Right renal cortex interstitium (tissue), 3 donors: ENCODE measurements at places on chromosomes 5 and 9. TPM values are rescaled to one million over a fixed set of nuclear protein-coding genes. Genes with fewer than 3 reads are reported as not detected.

DNA sequence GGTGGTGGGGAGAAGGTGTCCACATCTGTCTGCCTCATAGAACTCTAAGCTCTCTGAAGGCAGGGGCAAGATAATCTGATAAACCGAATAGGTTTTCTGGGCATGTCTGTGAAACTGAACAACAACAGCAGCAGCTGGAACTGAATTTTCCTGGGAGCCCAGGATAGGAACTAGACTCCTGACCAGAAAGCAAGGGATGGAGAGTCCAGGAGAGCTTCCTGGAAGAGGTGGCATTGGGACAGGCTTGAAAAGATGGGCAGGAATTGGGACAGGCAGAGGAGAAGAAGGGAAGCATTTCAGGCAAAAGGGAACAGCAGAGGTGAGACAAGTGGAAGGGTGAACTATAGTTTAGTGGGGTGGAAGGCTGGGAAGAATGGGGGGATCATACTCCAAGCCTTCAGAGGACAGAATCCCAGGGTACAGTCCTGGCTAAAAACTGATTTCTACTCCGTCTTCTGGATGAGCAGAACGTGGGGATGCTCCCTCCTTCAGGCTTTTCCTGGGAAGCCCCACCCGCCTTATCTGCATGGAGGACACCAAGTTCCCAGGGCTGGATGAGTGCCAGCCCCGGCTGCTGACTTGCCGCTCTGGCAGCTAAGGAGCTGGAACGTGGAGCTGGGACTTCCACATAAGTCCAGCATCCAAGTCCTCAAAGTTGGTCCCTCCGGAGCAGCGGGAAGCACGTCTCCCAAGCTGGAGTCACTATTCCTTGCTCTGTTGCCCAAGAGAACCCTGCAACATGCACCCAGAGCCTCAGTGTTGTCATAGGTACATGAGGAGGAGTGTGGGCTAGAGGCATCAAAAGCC, 13.9 kb upstream of the KIF12 start:
- DNase-seq = no peak

The CLIC3 gene
- polyA plus RNA-seq = 0.38 TPM

DNA sequence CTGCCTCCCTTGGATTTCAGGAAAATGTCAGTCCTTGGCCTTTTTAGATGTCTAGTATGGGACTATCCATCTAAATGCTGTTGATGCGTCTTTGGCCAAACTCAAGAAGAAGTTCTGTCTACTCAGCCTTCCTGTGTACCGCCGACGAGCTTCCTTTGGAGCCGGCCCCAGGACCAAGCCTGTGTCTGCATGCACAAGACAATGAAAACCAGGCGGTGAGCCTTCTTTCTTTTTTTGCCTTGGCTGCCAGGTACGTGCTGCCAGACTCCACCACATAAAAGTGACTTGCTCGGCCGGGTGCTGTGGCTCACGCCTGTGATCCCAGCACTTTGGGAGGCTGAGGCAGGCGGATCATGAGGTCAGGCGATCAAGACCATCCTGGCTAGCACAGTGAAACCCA, 6.0 kb upstream of the NEURL1B start:
- DNase-seq = no peak

- DNase-seq = no peak
These were observed 23.6 kb downstream of the PRRC2B start for GRCh38 chr9:131417264-131418142.

DNA sequence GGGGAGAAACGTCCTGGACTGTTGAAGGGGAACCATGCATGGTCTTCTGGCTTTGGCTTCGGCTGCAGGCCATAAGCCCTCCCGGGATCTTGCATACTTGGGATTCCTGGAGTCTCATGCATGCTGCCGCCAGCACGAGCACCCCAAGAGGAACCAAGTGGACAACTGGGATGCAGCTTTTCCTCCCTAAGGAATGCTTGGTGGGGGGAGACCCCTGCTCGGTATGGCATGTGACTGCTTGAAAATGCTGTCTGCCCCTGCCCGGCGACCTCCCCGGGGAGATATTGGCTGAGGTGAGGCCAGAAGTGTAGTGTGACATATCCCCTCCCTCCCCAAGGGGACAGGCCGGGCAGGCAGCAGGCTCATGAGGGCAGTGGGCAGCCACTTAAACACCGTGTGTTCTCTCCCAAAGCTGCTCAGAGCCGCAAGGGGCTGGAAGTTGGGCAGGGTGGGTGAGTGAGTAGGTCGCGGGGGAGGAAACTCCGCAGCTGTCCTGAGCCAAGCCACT, 15.7 kb downstream of the TMEM171 start:
- DNase-seq = no peak

DNA sequence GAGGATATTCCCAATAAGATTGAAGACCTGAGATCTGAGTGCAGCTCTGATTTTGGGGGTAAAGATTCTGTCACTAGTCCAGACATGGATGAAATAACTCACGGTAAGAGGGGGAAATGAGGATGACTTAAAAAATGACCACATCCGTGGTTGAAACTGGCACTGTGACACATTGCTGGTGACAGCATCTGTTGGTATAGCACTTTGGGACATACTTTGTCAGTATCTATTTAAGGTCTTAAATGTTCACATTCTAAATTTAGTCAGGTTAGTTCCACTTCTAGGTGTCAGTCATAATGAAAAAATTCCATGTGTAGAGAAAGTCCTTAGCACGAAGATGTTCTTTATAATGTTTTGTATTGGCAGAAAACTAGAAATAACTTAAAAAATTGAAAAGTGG, 70.9 kb downstream of the GAPVD1 start:
- no peak for DNase-seq
